Sigmoid colon (tissue), 7 donors: ENCODE measurements at places on chromosomes 16 and 17. TPM values are rescaled to one million over a fixed set of nuclear protein-coding genes. Genes with fewer than 3 reads are reported as not detected.

BRCA1 gene
- 10.2 TPM for total RNA-seq

SRL gene
- 0.54 TPM for total RNA-seq

STX1B gene
- total RNA-seq: 4.4 TPM

KLHL10 gene
- total RNA-seq: 1.1 TPM

SLC26A11 gene
- total RNA-seq: 10.2 TPM

CD79B gene
- total RNA-seq: 1.8 TPM

CNTNAP4 gene
- total RNA-seq: 0.36 TPM

TBX2 gene
- 1.4 TPM for total RNA-seq

TMIGD1 gene
- 0.71 TPM for total RNA-seq

TBC1D28 gene
- total RNA-seq: not detected

NPW gene
- total RNA-seq: not detected

TP53TG3 gene
- not detected for total RNA-seq

MPO gene
- total RNA-seq: not detected
